Muscle of leg (tissue), 16 donors: ENCODE measurements at places on chromosomes 4 and X. TPM values are rescaled to one million over a fixed set of nuclear protein-coding genes. Genes with fewer than 3 reads are reported as not detected.

GRCh38 chr4:167290678-167291077, 56.4 kb upstream of the SPOCK3 start:
- H3K36me3 ChIP-seq, result no peaks in the 10 kb centered on the region
- H3K4me1 ChIP-seq, result no peaks in the 10 kb centered on the region
- peak; percentile 11 for DNase-seq

GRCh38 chr4:99165978-99166377, 21.9 kb upstream of the ADH4 start:
- DNase-seq, result no peak
- no peaks in the 10 kb centered on the region for H3K27me3 ChIP-seq

DNA sequence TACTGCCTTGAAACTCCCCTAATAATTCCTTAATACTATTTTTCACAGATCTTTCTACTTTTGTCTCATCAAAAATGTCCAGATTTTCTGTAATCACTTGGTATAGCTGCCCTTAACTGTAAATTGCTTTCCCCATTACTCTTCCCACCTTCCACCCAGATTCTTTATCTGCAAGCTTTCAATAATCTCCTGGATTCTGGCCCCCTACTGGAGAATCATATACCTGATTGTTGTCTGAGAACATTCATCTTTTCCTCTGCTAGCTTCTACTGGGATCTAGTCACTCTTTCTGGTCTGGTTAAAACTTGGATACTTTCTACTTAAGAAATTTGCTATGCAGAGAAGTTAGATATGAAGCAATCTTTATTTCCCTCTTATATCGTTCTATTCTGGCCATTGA, 552.6 kb downstream of the PCDH19 start:
- no peaks in the 10 kb centered on the region for H3K4me1 ChIP-seq
- H3K27ac ChIP-seq, result no peak overlapping the region
- H3K27me3 ChIP-seq, result no peaks in the 10 kb centered on the region
- DNase-seq, result no peak

DNA sequence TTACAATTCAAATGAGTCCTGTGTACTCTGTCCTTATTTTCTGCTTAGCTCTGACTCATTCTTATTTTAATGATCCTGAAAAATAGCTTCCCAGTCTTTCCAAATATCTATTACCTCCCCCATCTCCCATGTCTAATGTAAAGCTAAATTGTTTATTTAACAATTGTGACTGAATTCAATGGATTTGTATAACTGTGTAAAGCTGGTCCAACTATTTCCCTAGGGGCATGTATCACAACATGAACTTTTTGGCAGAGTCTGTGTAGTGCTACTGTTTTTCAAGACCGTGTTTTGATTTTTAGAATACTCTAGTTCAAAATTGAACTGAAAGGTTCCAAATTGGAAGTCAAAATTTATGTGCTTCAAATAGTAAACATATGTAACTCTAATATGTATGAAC, 67.8 kb downstream of the SPCS3 start:
- no peaks in the 10 kb centered on the region for H3K36me3 ChIP-seq
- no peaks in the 10 kb centered on the region for H3K4me1 ChIP-seq
- H3K27me3 ChIP-seq, result no peaks in the 10 kb centered on the region
- H3K27ac ChIP-seq, result no peak overlapping the region

VCX3B gene
- total RNA-seq, result not detected

DNA sequence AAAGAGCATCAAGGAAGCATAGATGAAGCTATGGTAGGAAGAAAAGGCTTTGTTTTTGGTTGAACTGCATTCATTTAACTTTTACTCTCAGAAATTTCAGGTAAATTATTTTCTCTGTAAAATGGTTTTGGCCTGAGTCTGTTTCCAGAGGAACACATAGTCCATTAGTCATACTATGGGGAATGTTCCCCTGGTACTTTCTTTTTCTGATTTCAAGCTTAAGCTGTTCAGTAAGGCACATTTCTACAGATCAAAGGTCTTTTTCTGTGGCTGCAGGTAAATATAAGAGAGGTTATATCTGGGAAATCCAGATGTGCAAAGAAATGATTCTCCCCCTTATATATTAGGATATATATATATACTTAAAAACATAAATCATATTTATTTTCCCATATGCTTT, 1744.4 kb upstream of the ADGRL3 start:
- no peak for DNase-seq
- H3K27ac ChIP-seq, result no peak overlapping the region

VCX gene
- not detected for total RNA-seq

- H3K4me3 ChIP-seq, result no peak overlapping the region
- H3K4me1 ChIP-seq, result no peaks in the 10 kb centered on the region
- H3K36me3 ChIP-seq, result no peaks in the 10 kb centered on the region
- DNase-seq, result peak; percentile 10
Observed at GRCh38 chr4:142567199-142567598, 278.9 kb downstream of the INPP4B start.

DNA sequence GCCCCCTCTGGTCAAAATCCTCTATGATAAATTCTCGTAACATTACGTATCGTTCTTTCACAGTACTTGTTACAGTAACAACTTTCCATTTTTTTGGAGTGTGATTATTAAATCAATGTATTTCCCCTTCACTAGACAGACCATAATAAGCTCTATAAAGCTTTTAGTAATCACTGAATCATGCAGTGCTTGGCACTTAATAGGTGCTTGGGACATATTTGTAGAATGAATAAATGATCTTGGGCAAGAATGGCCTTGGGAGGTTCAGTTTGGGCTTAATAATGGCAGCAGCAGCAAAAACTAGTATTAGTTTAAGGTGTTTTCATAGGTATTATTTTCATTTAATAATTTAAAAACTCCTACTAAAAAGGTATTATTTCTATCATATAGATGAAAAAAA, 33.4 kb upstream of the SFRP2 start:
- H3K27ac ChIP-seq, result no peak overlapping the region
- H3K4me1 ChIP-seq, result no peaks in the 10 kb centered on the region
- H3K36me3 ChIP-seq, result no peaks in the 10 kb centered on the region

DNA sequence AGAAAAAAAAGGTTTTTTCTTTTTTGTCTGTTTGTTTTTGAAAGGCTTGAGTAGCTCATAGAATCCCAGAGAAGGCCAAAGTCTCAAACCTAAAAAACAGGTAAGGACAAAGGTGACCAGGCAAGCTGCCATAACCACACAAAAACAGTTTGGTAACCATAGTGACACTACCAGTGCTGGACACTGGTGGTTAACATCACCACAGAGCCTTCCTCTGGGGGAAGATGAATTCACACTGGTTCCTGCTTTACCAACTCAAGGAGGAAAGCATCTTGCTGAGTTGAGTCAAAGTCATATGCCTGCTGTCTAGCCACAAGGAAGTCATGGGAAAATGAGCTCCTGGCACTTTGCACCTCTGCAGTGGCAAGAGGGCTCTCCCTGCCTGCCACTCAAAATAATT, 32.5 kb downstream of the IDS start:
- DNase-seq, result no peak
- H3K36me3 ChIP-seq, result no peaks in the 10 kb centered on the region
- H3K4me3 ChIP-seq, result no peak overlapping the region
- no peak overlapping the region for H3K27ac ChIP-seq
- H3K27me3 ChIP-seq, result peaks cover 9% of the 10 kb centered on the region

- no peak overlapping the region for H3K4me3 ChIP-seq
- no peak for DNase-seq
- H3K36me3 ChIP-seq, result no peaks in the 10 kb centered on the region
- no peaks in the 10 kb centered on the region for H3K27me3 ChIP-seq
Observed at GRCh38 chr4:133270021-133270570, 121.0 kb downstream of the PCDH10 start.

GRCh38 chrX:106783716-106784115, 18.8 kb upstream of the TBC1D8B start:
- no peaks in the 10 kb centered on the region for H3K36me3 ChIP-seq
- no peak for DNase-seq
- no peaks in the 10 kb centered on the region for H3K4me1 ChIP-seq
- peaks cover 10% of the 10 kb centered on the region for H3K27me3 ChIP-seq
- no peak overlapping the region for H3K4me3 ChIP-seq

GRCh38 chr4:113071805-113072204, 22.4 kb downstream of the ANK2 start:
- H3K27me3 ChIP-seq, result no peaks in the 10 kb centered on the region
- peaks cover 2% of the 10 kb centered on the region for H3K36me3 ChIP-seq
- H3K27ac ChIP-seq, result no peak overlapping the region
- no peaks in the 10 kb centered on the region for H3K4me1 ChIP-seq
- DNase-seq, result no peak

DNA sequence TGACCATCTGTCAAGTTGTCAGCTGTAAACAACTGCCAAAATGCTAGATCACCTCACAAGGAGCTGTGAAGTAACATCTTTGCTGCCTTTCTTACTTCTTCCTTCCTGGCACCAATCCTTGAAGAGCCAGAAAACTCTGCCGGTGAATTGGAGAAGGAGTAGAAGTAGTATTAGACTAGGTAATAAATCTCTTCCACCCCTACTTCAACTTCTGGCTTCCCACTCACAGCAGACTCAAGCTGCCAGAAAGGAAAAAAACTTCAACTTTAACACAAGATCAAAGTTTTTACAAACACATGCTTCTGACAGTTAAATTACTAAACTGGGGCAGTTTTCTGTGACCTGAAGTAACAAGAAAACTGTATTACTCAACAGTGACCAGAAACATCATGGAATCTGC, 164.7 kb upstream of the SLC7A11 start:
- H3K4me3 ChIP-seq, result no peak overlapping the region
- H3K27ac ChIP-seq, result no peak overlapping the region
- peak; percentile 25 for DNase-seq
- no peaks in the 10 kb centered on the region for H3K36me3 ChIP-seq

DNA sequence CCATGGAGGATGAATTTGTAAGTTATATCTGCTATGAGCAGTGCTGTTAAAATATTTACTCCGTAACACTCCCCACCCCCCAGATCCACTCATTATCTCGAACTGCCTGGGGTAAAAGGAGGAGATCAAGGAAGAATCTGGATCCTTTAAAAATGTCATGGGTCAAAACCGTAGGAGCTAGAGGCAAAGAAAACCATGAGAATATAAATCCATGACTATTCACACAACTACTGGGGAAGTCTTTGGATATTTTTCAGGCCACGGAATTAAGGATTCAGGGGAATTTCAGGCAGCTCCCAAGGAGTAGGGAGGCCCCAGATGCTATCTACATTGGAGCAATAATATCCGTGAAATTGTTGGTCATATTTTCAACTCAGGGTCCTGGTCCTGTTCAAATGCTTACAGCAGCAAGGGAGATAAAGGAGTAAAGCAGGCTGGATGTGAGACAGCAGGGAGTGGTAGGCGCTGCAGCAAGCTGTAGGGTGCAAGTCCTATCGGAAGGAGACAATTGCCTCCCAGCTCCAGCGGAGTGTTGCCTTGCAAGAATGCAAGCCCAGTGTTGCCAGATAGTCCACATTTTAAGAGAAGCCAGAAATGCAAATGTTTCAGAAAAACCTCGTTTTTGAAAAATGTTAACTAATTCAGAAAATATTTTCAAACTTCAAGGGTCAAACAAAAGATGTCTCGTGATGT, 116.2 kb upstream of the KIT start:
- no peak overlapping the region for H3K27ac ChIP-seq
- no peak for DNase-seq
- no peak overlapping the region for H3K4me3 ChIP-seq
- no peaks in the 10 kb centered on the region for H3K27me3 ChIP-seq

DNA sequence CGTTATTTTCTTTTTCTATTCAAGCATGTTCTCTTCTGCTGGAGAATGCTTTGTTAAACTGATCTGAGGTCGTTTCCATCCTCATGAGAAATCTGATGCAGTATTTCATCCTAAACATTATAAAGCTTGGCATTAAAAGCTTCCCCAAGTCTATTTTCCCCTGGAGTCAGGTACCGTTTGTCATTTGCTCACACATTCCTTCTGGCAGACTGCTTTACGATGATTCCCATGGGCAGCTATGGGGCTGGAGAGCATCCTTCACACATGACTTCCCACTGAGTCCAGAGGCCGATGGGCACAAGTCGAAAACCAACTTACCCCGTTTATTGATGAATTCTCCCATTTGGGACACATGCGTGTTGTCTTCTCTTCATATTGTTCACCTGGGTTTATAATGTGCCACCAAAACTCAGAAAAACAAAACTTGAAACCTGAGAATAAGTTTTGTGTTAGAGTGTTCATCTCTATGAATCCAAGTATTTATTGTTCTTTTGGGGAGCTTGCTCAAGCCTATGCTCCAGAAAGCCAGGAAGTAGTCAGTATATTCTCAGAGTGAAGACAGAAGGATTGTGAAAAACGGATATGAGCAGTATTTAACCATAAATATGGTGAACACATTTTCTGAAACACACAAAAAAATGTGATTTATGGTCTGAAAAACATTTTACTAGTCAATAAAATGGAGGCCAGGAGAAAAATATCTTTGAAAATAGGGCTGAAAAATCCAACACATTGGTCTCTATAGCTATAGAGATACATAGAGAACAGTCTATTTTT, 298.8 kb upstream of the NOCT start:
- H3K27ac ChIP-seq, result no peak overlapping the region
- no peaks in the 10 kb centered on the region for H3K27me3 ChIP-seq
- DNase-seq, result no peak
- no peaks in the 10 kb centered on the region for H3K36me3 ChIP-seq
- no peaks in the 10 kb centered on the region for H3K4me1 ChIP-seq
- no peak overlapping the region for H3K4me3 ChIP-seq

DNA sequence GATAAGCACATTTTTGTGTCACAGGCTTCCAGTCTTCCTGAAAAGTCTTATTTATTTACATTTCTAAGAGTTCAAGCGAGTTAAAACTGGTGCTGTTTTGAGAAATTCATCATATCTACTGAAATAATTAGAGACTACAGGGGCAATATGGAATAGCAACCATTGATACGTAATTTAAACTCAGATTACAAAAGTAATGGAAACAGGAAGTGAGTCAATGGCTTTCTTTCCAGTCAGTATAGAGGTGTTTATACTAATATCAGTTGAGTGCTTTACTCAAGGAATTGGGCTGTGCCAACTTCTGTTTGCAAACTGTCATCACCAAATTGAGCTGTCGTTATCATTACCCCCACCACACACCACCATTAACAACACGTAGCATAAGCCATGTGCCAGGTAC, 222.7 kb downstream of the COL25A1 start:
- H3K36me3 ChIP-seq, result no peaks in the 10 kb centered on the region
- H3K27me3 ChIP-seq, result no peaks in the 10 kb centered on the region
- H3K27ac ChIP-seq, result no peak overlapping the region
- no peak for DNase-seq
- H3K4me1 ChIP-seq, result no peaks in the 10 kb centered on the region

PLP2 gene
- 59.0 TPM for total RNA-seq

GRCh38 chr4:23762551-23762950, 127.3 kb downstream of the PPARGC1A start:
- no peak overlapping the region for H3K4me3 ChIP-seq
- no peaks in the 10 kb centered on the region for H3K27me3 ChIP-seq
- no peaks in the 10 kb centered on the region for H3K4me1 ChIP-seq

MAOA gene
- 0.44 TPM for total RNA-seq

DNA sequence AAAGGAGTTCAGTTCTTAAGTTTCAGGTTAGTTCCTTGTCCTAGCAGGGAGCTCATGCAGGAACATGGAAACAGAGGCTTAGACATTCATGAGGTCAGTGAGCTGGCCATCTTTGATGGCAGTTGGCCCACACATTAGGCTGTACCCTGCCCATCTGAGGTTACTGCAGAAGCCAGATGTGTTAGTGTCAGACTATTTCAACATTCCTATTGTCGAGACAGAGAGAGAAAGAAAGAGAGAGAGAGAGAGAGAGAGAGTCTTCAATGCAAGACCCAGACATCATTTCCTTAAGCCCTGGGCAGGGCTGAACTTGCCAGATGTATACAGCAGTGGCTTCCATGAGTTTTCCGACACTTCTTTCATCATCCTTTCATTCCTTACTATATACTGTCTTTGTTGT, 91.3 kb downstream of the PPP1R2C start:
- peaks cover 6% of the 10 kb centered on the region for H3K27me3 ChIP-seq
- no peak overlapping the region for H3K27ac ChIP-seq
- DNase-seq, result no peak
- H3K4me1 ChIP-seq, result no peaks in the 10 kb centered on the region
- H3K36me3 ChIP-seq, result no peaks in the 10 kb centered on the region
